ENCODE measurements at places on chromosomes 5 and 9.
A peak's percentile ranks its signal among the peaks of the same experiment; 100 is the strongest.

DNA sequence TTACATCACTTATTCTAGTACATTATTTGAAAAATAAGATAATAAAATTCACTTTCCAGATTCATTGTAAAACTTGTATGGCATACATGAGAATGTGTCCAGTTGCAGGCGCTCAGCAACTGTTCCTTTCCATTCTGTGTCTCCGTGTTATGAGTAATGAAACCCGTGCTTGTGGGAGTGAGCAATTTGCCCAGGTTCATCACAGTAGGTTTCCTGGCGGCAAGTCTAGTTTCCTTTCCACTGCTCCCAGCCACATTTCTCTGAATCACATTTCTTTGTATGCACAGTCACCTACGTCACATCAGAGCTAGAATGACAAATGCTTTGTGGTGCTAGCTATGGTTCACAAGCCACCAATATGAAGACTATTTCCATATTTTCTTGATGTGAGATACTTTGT, 39.9 kb downstream of the MOCS2 start:
- peak; percentile 24 for DNase-seq

GRCh38 chr5:84088996-84089395, 295.7 kb downstream of the EDIL3 start:
- peak; percentile 10 for DNase-seq

- DNase-seq = no peak
Observed at GRCh38 chr9:93869863-93870262, 85.3 kb downstream of the BARX1 start.

- DNase-seq = peak; percentile 20
Observed at GRCh38 chr9:69149321-69149807, 24.7 kb upstream of the TJP2 start.

GRCh38 chr9:85871008-85871407, 69.9 kb upstream of the NAA35 start:
- DNase-seq = no peak

GRCh38 chr5:75037106-75037505, 15.3 kb downstream of the GCNT4 start:
- DNase-seq = no peak

DNA sequence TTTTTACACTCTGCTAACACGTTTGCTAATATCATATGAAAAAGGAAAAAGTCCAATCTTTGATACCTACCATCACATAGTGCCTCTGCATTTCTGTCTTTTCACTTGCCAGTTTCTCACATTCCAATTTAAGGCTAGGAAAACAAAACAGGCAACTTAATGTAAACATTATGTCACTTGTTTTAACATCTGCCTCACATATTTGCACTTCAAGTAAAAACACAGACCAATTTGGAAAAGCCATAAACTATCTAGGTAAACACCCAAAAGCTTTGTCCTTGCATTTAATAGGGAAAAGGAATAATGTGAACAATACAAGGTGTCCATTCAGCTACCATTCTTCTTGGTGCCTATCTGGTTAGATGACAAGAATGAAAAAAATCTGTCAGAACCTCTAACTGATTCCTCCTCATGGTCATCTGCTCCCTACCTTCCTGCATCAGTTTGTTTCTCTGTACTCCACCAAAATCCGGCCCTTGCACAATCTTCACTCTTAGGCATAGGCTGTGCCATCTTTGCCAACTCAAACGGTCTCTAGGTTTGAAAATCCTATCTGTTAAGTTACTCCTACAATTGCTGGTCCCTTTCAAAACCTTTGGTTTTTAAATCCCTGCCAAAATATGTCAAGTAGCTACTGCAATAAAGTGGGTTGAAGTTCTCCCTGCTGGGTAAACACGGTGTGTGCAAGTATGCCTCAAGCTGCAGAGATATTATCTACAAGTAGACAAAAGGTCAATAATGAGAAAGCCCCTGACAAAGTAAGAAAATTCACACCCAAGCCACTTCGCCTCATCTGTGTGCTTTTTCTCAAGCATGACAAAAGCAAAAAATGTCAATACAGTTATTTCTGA, 3.4 kb downstream of the TLE1 start:
- DNase-seq = no peak

DNA sequence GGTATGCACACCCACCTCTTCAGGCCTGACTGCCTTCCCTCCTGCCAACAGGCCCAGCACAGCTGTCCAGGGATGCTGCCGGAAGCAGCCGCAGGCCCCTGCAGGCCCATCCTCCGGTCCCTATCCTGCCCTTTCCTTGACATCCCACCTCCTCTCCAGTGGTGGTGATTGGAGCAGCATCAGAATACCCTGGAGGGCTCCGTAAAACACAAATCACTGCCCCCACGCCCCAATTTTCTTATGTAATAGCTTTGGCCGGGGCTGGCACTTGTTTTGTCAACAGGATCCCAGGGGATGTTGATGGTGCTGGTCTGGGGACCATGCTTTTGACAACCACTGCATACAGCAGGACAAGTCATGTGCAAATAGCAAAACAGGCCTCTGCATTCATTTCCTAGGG, 274.5 kb downstream of the GADD45G start:
- no peak for DNase-seq

DNA sequence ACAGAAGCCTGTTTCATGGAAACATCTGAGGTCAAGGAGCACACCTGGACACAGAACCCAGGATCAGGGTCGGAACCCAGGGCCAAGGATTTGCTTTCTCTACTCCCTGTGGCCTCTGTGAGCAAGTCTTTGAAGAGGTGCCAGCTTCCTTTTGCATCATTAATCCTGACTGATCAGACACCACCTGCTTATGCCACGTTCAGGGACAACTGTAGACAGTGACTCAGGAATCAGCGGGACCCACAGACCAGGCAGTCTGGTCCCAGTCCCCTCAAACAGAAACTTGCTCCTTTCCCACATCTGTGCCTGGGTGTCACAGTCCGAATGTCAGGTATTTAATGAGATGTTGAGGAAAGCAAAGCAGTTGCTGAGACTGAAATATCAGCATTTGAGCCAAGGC, 154.8 kb downstream of the SGCD start:
- DNase-seq = no peak

All from AG09319 (cell line).